ENCODE measurements at places on chromosomes 5 and 9.

DNA sequence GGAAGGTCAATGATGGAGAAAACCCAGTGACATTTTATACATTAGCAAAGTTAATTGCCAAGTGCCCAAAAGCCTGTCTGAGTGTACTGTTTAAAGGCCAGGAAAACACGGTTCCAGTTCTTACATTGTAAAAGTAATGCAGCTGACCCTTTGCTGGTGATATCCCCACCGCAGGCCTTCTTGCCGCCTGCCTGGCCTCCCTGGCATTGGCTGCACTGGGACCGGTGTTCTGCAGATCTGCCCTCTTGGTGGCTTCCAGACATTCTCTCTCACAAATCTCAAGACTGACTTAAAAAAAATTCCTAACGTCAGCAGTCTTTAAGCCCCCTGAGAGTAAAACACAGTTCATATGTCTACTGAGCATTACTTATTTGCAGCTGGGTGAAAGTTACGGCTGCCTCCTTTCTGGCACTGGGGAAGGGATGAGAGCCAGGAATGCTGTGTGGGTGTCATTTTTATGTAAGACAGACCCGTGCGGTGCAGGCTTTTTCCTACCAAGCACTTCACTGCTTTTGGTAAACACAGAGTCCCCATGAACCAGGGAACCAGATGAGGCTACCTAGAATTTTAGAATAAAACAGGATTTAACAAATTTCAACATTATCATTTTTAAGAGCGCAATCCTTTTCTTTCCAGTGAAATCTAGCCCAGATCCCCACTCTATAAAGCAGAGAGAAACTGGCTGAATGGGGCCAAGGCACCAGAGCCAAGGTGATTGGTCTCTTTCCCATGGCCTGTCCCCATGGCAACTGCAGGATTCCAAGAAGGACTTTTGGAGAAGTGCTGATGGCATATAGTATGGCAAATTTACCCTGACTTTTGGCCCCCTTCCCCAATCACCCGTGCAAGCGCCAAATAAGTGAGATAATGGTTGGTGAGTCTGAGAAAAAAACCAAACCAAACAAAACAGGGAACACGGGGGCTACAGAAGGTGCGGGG is 80.8 kb downstream of the LMNB1 start:
- no peak for DNase-seq

DNA sequence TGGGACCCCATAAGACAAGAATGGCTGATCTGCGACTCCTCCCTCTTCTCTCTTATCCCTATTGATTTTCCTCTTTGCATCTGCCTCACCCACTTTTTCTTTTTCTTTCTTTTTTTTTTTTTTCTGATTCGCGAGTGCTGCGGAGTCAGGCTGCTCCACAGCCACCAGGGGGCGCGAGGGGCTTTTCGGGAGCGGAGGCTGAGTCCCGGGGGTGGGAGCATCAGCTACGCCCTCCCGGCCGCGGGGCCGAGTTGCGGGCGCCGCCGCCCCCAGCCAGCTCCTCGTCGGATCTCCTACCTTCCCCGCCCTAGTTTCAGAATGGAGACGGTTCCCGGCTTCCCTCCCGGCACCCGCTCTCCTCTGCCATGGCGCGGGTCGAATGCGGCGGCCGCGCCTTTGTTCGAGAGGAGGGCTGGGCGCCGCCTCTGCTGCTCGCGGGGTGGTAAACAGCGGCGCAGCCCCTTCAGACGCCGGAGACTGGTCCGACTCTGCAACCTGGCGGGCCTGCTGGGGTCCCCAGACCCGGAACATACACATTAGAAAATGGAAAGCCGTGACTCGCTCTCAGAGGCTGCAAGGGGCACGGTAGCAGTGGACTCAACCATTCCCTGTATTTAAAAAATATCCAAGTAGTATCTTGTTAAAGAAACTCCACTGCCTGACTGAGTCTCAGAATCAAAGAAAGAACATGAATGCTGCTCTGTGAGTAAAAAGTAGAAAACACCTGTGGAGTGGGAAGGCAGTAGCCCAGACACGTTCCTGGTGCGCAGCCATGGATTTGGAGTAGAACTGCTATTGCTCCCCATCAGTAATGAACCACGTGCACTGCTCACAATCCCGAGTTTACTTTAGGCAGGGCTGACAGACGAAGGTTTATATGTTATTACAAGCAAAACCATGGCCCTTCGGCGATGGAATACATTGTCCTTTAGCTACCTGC is 55.7 kb downstream of the DPYSL3 start:
- DNase-seq: peak; percentile 78

- no peak for DNase-seq
Measured at GRCh38 chr5:96331681-96332361, 101.2 kb downstream of the PCSK1 start.

DNA sequence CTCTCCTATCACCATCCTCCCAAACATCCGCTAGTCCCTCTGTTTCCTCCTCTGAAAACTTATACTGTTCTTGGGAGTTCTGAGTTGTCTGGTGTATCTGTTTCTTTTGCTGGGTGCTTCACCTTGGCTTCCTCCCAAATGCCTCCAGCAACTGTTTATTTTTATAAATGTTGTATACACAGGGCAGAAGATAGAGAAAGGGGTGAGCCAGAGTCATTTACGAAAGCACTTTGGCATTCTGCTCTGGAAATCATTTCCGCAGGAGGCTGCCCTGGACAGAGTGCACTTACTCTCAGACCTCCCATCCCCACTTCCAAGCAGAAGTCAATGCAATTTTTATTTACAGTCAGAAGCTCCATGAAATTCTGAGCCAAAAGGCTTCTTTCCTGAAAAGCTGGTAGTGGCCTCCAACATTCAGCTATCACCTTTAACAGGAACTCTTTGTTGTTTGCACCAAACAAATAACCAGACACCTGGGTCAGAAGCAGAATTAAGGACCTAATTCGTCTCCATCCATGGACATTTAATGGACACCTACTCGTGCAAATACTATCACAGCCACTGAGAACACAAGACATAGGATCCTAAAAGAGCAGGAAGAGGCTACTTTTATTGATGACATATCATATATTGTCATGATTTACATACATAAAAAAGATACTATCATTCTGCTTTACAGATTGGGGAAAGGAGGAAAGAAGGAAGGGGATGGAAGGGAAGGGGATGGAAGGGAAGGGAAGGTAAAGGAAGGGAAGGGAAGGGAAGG is 229.5 kb upstream of the PAPPA start:
- peak; percentile 4 for DNase-seq

GRCh38 chr9:24602693-24603352 is 57.1 kb upstream of the IZUMO3 start:
- DNase-seq: peak; percentile 82

DNA sequence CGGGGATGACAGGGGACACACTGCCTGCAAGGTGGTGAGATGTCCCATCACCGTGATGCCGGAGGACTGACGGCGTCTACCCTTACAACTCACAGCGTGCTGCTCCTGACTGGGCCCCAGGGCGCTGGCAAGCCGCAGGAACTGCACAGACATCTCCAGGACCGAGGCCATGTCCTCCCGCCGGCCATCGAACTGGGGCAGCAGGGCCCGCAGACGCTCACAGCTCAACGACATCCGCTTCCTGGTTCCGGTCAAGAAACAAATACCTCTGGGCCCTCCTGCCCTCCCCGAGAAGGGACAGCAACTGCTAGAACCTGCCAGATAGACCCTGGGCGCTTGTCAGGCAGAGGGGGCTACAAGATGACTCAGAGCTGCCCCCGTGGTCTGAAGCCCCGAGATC is 1.0 kb downstream of the SOHLH1 start:
- no peak for DNase-seq

DNA sequence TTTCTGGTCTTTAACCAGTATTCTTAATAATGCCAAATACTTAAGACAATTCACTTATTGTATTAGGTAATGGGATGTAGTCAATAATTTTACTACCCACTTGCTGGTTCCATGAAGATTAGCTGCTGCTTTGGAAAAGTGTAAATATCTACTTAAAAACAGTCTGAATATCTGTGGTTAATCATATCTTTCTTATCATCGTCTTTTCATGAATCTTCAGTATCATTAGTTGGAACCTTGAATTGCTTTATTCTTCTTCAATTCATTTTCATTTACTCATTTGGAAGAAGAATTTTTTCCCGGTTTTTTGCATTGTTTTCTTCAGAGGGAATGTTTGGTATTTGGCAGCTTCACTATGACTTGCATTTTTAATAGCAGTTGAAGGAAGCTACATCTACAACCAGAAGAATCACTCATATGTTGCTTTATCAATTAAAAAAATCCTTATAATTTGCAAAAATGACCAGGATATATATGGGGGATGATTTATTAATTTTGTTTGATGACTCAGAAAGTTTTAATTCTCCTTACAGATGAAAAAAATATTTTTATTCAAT is 1398.3 kb upstream of the CDH6 start:
- DNase-seq: no peak

GRCh38 chr5:35538198-35538931 is 79.3 kb upstream of the SPEF2 start:
- no peak for DNase-seq

All from epithelial cell of esophagus (primary cell).